ENCODE measurements at places on chromosomes 4 and X.

DNA sequence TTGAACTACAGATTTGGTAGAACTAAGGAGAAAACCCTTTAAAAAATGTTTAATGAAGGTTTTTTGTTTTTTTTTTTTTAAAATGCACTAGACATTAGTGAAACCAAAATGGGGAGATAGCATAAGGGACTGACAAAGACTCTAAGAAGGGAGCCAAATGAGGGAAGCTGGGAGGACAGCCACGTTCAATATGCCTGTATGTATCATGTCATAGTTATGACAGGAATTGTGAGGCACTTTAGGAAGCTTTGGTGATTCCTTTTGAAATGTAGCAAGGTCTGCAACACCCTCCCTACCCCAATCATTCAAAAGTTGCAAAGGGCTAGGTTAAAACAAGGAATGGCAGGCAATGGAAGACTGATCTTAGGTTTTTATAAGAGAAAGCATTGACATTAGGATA lies 526.0 kb downstream of the TLL1 start:
- no peak for DNase-seq

- DNase-seq = no peak
These were observed 241.4 kb upstream of the CNKSR2 start for GRCh38 chrX:21132686-21133393.

GRCh38 chr4:159401791-159402380 lies 299.0 kb downstream of the RAPGEF2 start:
- DNase-seq = no peak

- DNase-seq = no peak
These were observed 131.8 kb upstream of the NKX1-1 start for GRCh38 chr4:1538096-1538410.

DNA sequence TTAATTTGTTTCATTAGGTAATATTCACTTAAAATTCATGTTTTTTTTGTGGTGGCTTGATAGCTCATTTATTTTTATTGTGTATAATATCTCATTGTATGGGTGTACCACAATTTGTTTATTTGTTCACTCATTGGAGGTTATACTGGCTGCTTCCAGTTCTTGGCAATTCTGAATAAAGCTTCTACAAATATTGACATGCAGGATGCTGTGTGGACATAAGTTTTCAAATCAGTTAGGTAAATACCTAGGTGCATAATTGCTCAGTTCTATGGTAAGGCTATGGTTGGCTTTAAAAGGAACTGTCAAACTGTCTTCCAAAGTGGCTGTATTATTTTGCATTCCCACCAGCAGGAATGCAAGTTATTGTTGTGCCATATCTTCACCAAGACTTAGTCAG lies 504.5 kb upstream of the GALNTL6 start:
- DNase-seq = no peak

GRCh38 chrX:111265486-111265885 lies 4.8 kb downstream of the CAPN6 start:
- DNase-seq = no peak
